ENCODE measurements at places on chromosomes 11 and 22. TPM values are rescaled to one million over a fixed set of nuclear protein-coding genes. Genes with fewer than 3 reads are reported as not detected.

The ESAM gene
- 22.0 TPM for total RNA-seq

The TPBGL gene
- total RNA-seq, result 0.17 TPM

The CASP5 gene
- total RNA-seq, result not detected

The E2F8 gene
- 0.32 TPM for total RNA-seq

The TSPO gene
- 322 TPM for total RNA-seq

The TREH gene
- total RNA-seq, result 23.0 TPM

The UQCR10 gene
- 106 TPM for total RNA-seq

DNA sequence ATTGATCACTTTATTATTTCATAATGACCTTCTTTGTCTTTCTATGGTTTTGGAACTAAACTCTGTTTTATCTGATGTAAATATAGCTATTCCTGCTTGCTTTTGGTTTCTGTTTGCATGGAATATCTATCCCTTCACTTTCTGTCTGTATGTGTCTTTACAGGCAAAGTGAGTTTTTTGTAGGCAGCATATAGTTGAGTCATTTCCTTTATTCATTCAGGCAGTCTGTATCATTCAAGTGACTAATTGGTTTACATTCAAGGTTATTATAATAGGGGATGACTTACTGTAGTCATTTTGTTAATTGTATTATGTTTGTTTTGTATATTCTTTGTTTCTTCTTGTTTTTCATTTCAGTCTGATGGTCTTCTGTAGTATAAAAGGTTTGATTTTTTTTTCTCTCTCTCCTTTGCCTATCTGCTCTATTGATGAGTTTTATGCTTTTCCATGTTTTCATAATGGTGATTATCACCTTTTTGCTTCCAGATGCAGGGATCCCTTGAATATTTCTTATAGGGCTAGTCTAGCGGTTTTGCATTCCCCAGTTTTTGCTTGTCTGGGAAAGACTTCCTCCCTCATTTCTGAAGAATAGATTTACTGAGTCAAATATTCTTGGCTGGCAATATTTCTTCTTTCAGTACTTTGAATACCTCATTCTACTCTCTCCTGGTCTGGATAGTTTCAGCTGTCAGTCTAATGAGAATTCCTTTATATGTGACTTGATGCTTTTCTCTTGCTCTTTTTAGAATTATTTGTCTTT, 50.4 kb downstream of the GDPD4 start:
- DNase-seq, result no peak

GRCh38 chr11:46615756-46616155, 1.3 kb downstream of the HARBI1 start:
- no peak for DNase-seq

DNA sequence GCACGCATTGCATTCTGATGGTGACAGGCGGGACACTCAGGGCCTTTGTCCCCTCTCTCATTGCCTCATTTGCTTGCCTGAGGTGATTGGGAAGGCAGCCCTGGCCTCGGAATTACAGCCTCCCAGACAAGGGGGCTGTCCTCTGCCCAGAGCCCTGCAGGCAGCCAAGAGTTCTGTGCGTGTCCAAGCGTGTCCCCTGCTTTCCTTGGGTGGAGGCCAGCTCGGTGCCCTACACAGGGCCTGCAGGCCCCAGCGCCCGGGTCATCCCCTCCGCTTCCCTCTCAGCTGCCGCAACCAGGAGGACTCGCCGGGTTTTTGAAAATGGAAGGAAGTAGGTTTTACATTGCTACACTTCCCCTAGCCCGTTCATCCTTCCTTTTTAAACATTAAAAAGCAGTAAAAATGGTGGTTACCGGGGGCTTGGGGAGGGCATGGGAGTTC, 1.9 kb downstream of the GRAMD4 start:
- no peak for DNase-seq

DNA sequence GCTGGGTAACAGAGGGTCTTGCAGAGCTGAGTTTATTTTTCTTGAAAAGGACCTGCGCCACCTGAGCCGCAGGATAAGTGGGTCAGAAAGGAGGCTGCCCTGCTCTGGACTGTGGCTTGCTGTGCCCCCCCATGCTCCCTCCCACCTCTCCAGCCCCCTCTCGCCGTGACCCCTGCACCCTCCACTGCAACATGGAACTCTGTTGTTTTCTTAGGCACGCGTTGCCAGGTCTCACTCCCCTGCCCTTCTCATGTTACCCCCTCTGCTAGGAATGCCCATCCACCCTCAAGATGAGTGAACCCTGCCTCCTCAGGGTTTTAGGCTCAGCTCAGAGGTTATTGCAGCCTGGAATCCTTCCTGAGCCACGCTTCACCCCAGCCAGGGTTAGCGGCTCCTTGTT, 10.8 kb downstream of the ETS1 start:
- DNase-seq, result no peak

DNA sequence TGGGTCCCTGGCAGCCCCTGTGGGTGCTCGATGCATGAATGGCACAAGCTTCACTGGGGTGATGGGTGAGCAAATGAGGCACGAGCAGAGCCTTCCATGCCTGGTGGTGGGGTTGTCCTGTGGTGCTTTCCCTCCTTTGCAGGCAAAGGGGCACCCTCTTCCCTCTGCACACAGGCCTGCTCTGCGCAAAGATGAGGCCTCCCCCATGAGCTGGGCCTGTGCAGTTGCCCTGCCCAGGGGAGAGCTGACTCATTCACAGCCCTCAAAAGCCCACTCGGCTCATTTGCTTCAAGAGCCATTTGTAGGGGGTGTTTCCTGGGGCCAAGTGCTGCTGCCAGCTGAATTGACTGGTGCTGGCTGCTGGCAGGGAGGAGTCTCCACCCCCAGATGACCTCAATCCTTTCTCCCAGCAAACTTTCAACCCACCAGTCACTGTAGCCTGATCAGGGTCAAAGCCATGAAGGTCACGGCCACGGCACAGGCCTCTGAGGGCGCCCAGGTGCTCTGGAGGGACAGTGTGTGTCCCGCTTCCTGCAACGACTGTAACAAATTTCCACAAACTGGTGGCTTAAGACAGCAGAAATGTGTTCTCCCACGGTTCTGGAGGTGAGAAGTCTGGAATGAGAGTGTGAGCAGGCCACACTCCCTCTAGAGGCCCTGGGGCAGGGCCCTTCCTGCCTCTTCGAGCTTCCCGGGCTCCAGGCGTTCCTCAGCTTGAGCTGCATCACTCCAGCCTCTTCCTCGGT, 48.8 kb upstream of the ANO1 start:
- no peak for DNase-seq

DNA sequence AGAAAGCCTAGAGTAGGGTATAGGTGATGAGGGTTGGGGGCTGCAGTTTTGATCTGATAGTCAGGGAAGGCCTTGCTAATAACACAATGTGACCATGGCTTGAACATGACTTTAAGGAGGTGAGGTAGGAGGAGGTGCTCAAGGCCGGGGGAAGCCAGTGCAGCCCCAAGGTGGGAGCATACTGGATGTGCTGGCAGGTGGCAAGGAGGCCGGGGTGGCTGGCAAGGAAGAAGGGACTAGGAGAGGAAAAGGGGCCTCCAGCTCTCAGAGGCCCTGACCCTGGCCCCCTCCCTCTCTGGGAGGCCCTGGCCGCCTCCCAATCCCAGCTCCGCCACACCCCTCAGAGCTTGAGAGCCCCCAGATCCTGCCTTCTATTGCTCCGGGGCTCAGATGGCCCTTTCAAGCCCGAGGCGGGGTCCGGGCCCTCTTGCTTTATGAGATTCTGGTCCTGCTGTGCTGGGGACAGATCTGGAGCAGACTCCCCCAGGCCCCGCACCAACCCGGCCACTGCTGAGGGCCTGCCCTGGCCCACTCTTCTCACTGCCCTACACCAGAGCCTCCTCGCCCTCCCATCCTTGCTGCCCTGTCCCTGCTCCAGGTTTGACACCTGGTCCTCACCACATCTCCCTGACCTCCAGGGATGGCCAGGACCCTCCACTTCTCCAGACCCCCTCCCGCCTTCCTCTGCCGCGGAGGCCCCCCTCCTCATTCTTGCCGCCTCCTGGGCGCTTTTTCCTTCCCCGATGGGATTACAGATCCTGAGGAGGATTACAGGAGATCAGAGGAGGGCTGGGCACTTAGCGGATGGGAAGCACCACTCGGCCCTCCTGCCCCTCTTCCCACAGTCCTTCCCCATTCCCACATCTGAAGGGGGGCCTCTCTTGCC, 1.8 kb downstream of the PITPNM1 start:
- DNase-seq, result no peak

DNA sequence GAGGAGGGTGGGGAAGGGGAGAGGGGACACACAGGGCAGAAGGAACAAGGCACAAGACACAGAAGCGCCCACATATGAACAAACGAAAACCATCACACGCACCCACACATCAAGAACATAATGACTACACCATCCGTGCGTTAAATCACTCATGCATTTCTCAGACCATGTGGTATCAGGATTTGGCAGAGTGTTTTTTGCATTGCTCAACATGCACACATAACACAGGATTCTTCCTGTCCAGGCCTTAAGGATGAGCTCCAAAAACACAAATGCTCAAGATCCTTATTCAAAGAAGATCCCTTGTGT, 309.5 kb downstream of the CADM1 start:
- DNase-seq, result no peak

DNA sequence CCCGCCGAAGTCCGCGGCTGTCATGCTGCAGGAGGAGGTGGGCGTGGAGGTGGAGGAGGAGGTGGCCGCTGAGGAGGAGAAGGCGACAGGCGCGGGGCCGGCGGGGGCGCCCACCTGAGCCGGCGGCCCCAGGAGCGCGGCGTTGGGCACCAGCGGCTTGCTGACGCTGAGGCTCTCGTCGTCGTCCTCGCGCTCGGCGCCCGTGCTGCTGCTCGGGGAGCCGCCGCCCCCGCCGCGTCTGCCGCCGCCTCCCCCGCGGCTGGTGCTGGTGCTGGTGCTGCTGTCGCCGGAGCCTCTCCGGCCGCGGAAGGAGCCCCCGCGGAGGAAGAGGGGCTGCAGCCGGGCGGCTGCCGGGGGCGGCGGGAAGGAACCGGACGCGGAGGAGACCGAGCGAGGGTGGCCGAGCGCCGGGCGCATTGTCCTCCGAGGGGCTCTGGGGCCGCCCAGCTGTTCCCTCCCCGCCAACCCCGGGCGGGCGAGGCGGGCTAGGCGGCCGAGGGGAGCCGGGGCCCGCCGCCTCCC, 388 bp downstream of the TMEM121B start:
- no peak for DNase-seq

DNA sequence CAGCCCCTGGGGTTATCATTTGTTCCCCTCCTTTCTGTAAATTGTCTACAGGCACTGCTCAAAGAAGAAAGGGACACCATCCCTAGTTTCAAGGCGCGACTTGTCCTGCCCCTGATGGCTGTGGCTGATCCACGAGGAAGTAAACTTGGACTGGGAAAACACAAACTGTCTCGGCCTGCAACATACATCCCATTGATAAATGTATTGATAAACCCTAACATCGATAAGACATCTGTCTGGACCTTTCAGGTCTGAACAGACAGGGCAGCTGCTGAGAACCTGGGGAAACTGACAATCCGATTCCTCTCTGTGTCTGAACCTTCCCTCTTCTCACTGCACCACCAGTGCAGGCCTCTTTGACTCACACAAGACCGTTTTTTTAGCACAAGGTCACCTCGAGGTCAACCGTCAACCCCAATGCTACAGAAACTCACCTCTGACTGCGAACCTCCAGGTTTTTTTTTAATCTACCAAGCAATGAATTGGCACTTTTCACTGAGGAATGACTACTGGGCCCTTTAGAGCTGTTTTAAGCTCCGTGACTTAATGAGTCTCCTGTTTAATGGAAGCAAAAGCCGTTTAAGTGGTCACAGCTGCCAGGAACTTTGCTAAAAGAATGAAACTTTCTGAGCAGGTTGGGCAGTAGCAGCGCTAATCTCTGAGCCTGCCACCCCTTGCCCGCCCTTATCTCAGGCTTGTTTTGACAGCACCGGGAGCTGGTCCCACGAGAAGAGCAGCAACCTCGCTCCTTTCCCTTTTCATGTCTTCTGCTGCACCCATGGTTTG, 203.8 kb upstream of the TMEM45B start:
- DNase-seq, result no peak

DNA sequence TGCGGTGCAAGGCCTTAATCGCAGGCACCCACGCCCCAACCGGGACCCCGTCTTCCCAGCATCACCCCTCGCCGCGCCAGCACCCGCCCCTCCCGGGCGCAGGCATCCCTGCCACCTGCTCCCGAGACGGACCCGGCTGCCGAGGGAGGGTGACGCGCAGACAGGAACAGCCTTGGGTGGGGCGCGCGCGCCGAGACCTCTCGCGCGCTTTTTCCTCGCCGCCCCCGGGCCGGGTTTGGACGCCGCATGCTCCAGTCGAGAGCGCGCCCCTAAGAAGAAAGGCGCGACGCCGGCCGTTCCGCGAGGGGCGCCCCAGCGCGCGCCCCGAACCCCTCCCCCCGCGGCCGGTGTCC, 504 bp downstream of the CFL1 start:
- DNase-seq, result peak; percentile 38

GRCh38 chr22:40782521-40782920, 36.6 kb downstream of the SLC25A17 start:
- DNase-seq, result no peak

DNA sequence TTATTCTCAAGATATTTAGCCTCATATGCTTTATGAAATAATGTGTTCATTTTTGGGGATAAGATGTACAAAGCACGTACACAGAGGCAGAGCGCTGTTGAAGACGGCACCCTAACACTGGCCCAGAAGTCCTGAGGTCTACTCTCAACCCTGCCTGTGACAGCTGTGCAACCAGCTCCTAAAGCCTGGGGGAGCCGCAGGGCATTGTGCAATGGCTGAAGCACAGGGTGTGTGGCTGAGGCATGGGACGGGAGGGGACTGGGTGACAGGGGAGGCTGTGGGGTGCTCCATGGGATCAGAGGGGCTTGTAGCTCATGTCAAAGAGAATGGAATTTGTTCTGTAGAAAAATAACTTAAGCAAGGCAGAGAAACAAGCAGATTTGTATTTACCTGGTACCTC, 27.7 kb downstream of the FAM227A start:
- no peak for DNase-seq

DNA sequence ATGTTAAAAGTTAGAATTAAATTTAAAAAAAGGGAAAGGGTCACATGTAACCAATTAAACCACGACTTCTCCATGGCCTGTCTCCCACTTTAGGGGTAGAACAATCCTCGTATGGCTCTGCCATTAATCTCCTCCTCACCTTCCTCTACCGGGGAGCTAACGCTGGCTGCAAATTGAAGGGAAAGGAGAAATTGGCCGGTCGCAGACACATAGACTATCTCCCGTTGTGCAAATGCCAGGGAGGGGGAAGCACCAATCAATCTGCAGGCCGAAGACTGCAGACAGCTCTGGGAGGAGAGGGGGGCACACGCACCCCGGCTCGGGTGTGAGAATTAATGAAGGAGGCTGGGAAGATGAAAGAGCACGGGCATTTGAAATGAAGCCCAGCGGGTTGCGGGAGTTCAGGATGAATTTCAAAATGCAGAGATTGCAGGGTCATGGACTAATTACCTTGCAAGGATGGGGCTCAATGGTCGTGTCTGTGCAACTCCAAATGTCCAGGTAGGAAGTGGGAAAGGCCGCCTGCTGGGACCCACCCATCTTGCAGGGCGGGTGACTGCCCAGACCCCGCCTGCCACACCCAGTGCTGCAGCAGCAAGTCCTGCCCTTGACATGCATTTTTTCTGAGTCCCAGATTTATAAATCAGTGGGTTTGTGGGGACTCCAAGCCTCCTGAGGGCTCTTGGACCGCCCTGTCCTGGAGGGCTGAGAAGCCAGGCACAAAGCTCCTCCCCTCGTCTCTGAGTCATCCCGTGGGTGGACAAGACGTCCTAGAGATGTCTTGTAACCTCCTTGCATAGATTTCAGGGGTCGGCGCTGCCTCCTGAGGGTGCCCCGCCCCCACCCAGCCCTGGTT, 534.2 kb downstream of the TBC1D22A start:
- no peak for DNase-seq

- peak; percentile 91 for DNase-seq
Measured at GRCh38 chr11:9759519-9760192, 95.8 kb downstream of the SWAP70 start.

GRCh38 chr11:95514416-95515110, 275.0 kb downstream of the FAM76B start:
- no peak for DNase-seq
